K562 (cell line): ENCODE measurements at places on chromosomes 4 and X. TPM values are rescaled to one million over a fixed set of nuclear protein-coding genes. Genes with fewer than 3 reads are reported as not detected.

MAGEE2 gene
- 0.07 TPM in 1 of 2 replicates, not detected in the other for polyA plus RNA-seq

DNA sequence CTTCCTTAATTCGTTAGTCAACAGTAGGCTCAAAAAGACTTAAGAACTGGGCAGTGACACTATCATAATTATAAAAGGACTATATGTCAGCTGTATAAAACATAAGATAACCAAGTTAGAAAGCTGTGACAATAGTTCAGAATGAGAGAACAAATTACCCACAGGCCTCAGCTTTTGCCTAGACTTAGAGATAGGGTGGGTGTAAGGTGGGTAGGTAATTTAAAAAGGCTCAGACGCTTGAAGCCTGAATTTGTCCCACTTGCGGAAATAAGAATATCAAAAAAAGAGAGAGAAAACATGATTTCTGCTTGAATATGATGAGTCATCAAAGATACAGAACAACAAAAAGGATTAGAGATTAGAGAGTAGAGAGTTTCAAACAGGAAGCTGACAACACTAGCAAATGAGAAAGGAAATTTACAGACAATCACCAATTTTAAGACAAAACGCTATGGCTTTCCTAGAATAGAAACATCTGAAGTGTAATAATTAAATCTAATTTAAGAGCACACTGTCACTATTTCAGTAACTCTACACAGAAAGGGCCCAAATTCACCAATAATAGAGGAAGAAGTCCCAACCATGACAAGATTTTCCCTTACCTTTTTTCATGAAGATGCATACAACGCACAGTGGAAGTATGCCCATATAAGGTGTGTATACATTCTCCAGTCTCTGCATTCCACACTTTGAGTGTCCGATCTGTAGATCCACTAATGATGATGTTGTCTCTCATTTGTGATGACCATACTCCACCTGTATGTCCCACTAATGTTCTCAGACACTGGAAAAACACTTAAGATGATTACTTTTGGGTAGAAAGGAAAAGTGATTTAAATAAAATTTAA is 208.1 kb downstream of the FBXW7 start:
- no peak for DNase-seq

DNA sequence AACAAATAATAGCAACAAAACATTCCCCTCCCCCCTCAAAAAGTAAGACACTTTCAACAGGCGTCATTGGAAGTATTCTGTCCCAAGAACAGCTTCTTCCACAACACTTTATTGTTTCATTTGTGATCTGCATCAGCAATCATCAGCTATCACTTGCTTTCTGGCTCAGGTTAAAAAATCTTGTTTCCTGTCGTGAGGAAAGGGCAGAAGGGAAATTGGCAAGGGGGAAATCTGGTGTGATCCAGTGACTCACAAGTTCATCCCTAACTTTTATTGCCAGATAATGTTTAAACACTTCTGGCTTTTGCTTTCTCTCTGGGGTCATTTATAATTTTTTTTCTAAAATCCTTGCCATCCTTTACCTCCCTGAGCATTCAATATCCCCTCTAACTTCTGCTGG is 247.4 kb upstream of the GIMD1 start:
- no peak for DNase-seq

GRCh38 chrX:46978341-46979291 is 66.4 kb downstream of the JADE3 start:
- DNase-seq: peak; percentile 59

DNA sequence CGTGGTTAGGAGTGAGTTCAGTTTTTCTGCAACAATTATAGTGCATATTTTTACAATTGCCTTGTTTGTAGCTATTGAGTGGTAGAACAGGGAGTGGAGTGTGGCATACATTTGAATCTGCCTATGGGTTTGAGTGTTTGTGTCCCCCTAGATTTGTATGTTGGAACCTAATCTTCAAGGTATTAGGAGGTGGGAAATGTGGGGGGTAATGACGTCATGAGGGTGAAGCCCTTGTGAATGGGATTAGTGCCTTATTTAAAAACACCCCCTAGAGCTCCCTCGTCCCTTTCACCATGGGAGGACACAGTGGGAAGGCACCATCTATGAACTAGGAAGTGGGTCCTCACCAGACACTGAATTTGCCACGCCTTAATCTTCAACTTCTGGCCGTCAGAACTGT is 819.6 kb downstream of the NLGN4X start:
- no peak for DNase-seq

CT47B1 gene
- 0.62 TPM in 1 of 2 replicates, not detected in the other for polyA plus RNA-seq

- no peak for DNase-seq
Observed at GRCh38 chr4:110975338-110975737, 352.5 kb upstream of the PITX2 start.

NPY5R gene
- polyA plus RNA-seq: not detected in 2 replicates

DNA sequence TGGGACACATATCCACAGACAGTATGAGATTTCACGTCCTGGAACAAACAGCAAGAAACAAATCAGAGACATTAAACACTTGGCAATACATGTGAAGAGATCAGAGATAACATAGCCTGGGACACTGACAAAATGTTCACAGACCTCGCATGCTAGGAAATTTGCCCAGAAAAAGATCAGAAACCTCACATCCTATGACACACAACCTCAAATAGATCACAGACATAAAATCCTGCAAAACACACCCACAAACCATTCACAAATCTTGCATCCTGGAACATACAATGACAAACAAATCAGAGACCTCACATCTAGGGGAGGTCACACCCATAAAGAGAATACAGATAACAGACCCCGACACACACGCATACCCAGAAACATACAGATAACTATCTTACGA is 18.0 kb downstream of the SUV39H1 start:
- no peak for DNase-seq

BEX2 gene
- polyA plus RNA-seq: 13.3 and 18.0 TPM in 2 replicates

ASB5 gene
- polyA plus RNA-seq: not detected in 2 replicates

EXOC1L gene
- 1.1 TPM in 2 replicates for polyA plus RNA-seq

HAUS3 gene
- 22.8 and 25.0 TPM in 2 replicates for polyA plus RNA-seq

DNA sequence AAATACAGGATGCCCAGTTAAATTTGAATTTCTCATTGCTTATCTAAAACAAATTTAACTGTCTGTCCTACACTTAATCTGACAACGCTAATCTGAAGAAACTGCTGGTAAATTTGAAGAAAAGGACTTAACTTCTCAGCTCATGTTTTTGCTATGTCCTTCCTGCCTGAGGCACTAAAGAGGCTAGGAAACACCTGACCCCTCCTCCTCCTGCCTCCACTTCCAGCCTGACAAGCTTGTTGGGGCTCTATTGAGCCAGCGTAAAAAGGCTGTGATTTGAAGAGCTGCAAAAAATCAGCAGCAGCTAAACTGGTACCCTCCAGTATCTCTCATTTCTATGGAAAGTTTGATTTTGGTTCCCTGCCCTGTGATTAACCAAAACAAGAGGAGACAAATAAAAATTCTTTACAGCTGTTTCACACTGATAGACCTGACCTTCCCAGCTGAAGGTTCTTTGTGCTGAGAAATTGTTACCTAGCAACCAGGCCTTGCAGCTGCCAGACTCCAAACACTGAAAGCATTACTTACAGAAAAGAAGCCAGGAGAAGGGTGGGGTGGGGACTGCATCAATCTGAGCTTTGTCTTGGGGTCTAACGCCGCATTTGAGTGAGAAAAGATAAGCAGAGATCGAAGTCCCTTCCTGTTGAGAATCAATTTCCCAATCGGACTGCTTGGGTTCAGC is 35.0 kb downstream of the DCX start:
- DNase-seq: no peak

- DNase-seq: no peak
Observed at GRCh38 chrX:20906571-20906970, 467.6 kb upstream of the CNKSR2 start.

DNA sequence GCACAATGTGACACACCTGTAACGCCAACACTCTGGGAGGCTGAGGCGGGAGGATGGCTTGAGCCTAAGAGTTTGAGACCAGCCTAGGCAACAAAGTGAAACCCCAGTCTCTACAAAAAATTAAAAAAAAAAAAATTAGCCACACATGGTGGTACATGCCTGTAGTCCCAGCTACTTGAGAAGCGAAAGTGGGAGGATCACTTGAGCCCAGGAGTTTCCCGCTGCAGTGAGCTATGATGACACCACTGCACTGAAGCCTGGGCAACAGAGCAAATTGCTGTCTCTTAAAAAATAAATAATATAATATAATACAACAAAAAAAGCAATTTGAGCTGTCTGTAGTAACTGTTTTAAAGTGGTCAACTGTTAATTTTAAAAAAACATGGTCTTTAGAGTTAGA is 13.2 kb downstream of the SPOCK3 start:
- DNase-seq: no peak

GRCh38 chr4:188960411-188961093 is 821.3 kb downstream of the TRIML1 start:
- no peak for DNase-seq

GRCh38 chrX:100748108-100748507 is 16.2 kb upstream of the SYTL4 start:
- DNase-seq: peak; percentile 9

GRCh38 chrX:106931831-106932491 is 11.8 kb downstream of the CLDN2 start:
- DNase-seq: no peak

DNA sequence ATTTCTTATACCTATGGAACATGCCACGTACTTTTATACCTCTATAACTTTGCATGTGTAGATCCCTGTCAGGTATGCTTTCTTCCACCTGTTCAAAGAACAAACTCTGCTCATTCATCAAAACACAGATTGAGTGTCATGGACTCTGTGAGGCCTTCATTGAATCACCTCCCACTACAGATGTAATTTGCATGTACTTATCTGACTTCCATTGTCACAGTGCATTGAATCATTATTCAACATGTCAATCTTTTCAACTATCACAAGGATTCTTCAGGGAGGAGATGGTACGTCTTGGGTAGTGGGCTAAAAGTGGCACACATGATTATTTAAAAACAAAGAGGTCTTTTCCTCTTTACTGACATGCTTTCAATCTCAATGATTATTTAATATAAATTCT is 24.1 kb downstream of the SPOCK3 start:
- DNase-seq: no peak

AREG gene
- 3.8 and 5.5 TPM in 2 replicates for polyA plus RNA-seq

DNA sequence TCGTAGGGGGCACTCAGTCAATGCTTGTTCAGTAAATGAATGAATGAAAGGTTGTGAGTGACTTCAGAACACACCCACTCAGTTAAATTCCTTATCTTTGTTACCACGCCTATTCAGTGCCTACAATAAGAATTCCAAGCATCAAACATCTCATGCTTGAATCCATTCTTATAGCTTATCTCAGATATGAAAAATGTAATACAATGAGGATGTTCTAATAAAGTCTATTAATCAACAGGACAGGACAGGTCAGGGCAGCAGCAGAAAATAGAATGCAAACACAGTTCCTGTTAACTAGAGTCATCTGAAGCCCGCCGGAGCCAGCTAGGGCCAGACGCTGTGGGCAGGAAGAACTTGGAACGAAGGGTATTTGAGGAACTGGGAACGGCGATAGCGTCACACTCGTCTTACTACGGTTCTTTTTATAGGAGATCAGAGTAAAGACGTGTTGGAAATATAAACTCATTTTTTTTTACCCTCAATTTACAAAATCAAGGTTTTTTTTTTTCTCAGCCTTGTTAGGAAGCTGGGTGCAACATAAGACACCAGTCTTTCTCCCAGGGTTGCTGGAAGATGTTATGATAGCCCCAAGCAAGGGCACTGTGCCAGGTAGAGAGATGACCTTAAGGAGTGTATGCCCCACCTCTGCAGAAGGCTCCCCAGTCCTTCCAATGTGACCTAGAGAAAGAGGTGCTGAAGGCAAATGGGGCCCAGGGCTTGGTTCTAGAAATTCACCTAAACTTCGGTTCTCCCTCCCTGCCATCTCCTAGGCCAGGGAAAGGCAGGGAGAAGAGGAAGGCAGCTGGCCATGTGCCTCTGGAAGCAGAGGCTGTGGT is 48.3 kb downstream of the SEL1L3 start:
- DNase-seq: no peak

GRCh38 chrX:100680756-100681155 is 36.8 kb downstream of the SRPX2 start:
- DNase-seq: no peak

GRCh38 chr4:712916-713632 is 7.4 kb downstream of the PCGF3 start:
- DNase-seq: no peak

CITED1 gene
- polyA plus RNA-seq: 1.8 and 4.1 TPM in 2 replicates

CLRN2 gene
- not detected in 2 replicates for polyA plus RNA-seq

- DNase-seq: no peak
Observed at GRCh38 chrX:4253092-4253491, 539.6 kb upstream of the PRKX start.

DNA sequence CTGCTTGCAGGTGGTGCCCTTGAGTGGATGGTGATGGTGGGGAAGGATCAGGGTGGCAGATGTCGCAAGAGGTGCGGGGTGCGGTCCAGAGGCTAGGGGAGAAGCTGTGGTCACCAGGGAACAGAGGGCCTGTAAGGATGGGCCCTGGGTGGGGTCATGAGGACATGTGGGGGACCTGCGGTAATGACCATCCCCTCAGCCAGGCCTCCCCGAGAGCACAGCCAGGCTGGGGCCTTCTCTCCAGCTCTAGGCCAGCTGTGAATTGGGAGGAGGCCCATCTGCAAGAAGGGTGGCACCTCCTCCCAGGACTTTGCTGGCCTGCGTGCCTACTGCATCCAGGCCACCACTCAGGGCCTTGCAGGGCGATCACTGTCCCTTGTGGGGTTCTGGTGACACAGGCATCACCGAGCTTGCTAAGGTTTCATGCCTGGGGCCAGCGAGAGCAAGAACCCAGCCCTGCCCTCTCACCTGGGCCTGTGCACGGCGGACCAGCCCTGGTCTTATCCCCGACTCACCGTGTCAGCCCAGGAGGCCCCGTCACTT is 34.1 kb upstream of the MXD4 start:
- DNase-seq: no peak

- peak; percentile 52 for DNase-seq
Observed at GRCh38 chr4:185210102-185210981, 944 bp downstream of the SNX25 start.

GRCh38 chrX:67044029-67044653 is 405.3 kb upstream of the EDA2R start:
- no peak for DNase-seq

VEGFC gene
- not detected in 2 replicates for polyA plus RNA-seq

GRCh38 chr4:119048446-119048845 is 87.2 kb upstream of the MYOZ2 start:
- DNase-seq: no peak

GRCh38 chr4:153204247-153204671 is at the start of gene TRIM2:
Gene TRIM2, plus strand, starts transcription at chr4:153204443. Its CDS starts 88 bp downstream, at chr4:153204531.
- DNase-seq: peak; percentile 59

- no peak for DNase-seq
Observed at GRCh38 chrX:129689796-129690195, 35.0 kb upstream of the APLN start.

ASB12 gene
- polyA plus RNA-seq: 0.12 and 0.20 TPM in 2 replicates

GAGE12F gene
- 0.54 and 0.77 TPM in 2 replicates for polyA plus RNA-seq

GRCh38 chr4:85024671-85025070 is 58.2 kb upstream of the WDFY3 start:
- no peak for DNase-seq

GRCh38 chr4:107693132-107693531 is 26.9 kb downstream of the PAPSS1 start:
- DNase-seq: no peak

- DNase-seq: no peak
Observed at GRCh38 chrX:68681443-68681941, 34.0 kb downstream of the STARD8 start.

ATP5ME gene
- 987 and 1,053 TPM in 2 replicates for polyA plus RNA-seq
